WTC11 (cell line): ENCODE measurements at places on chromosomes 5 and 9.

- no peak for DNase-seq
Measured at GRCh38 chr9:35114840-35115628, 628 bp downstream of the ATOSB start.

GRCh38 chr5:133712562-133712961, 100.2 kb upstream of the FSTL4 start:
- no peak for DNase-seq

- DNase-seq = no peak
Measured at GRCh38 chr5:69484891-69485290, 7.7 kb upstream of the OCLN start.

GRCh38 chr5:76804266-76804665, 14.6 kb upstream of the F2RL1 start:
- no peak for DNase-seq

DNA sequence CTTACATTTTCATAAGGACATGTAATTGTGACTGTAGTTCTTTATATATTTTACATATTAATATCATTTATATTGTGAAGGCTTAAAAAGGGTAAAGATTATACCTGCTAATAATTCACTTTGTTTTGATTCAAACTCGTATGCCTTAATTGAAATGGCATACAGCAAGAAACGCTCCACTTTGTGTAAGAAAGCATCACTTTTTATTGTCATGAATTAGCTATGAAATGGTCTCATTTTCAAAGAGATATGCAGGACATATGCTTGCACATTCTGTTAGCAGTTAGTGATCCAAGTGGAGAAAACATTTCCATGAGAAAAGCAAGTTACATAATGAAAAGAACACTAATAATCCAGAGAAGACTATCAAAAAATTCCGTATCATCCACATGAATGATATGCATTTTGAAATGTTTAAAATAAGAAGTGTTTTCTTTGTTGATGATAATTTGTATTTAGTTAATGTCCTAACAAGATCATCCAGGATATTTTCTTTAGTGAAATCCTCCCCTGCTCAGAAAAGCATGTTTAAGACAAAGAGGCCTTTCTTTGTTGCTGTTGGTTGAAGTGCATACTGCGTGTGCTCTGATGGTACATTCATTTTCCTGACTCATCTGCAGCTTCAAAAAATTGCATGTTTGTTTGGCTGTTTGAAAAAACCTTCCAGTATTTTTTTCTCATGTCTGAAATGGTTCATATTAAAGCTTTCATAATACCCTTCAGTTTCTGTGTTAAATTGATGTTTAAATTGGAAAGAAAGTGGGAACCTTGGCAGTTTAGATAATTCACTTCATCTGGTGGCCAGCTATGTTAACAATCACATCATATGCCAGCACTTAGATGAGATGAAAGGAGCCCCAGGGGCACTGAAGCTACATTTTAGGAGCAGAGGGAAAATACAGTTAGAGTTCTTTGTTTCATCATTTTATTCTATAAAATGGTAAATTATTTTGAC, 242.2 kb downstream of the CSNK1G3 start:
- DNase-seq = no peak

DNA sequence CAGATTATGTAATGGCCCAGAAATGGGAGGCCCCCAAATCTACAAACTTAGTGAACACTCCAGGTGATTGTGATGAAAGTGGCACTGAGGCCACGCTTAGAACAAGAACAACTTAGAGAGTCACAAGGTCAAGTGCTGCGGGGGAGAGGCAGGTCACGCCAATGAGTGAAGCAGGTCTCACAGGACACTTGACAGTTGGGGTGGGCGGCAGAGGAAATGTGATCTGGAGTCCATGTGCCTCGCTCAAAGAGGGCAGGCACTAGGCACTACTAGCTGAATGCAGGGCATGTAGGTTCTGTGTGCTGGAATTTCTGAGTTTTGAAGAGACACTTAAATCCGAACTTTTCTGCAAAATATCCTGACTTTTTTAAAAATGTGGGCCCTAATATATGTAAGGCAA, 193.2 kb upstream of the RORB start:
- no peak for DNase-seq

DNA sequence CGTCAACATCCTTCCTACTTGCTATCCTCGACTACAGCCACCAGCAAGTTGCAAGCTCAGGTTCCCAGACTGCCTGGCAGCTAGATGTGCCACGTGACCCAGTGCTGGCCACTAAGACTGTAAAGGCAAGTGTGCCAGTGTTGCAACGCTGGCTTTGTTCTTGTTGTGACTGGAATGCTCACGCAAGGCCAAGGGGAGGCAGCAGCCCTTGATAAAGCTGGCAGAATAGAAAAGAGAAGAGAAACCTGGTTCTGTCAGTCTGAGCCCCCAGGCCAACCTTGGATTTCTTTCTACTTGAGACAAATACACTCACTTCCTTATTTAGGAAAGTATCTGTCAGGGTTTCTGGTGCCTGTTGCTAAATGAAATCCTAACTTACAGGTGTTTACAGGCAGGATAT, 113.0 kb downstream of the KLHL3 start:
- no peak for DNase-seq

GRCh38 chr5:176996780-176997179, 9.8 kb downstream of the UIMC1 start:
- no peak for DNase-seq
